ENCODE measurements at places on chromosomes 2 and 18. TPM values are rescaled to one million over a fixed set of nuclear protein-coding genes. Genes with fewer than 3 reads are reported as not detected.

The MPHOSPH10 gene
- total RNA-seq: 25.7 TPM

The BBS5 gene
- total RNA-seq: 33.8 TPM

The MTCL1 gene
- total RNA-seq: 26.9 TPM

The FOXD4L1 gene
- not detected for total RNA-seq

The AKAIN1 gene
- total RNA-seq: 1.3 TPM

The ZNF804A gene
- total RNA-seq: 21.1 TPM

The RNF103 gene
- total RNA-seq: 45.1 TPM

The MAP2 gene
- total RNA-seq: 267 TPM

The KCNG3 gene
- total RNA-seq: 2.0 TPM

The CDCA7 gene
- total RNA-seq: 10.7 TPM

The RAD51AP2 gene
- 0.27 TPM for total RNA-seq

The GCKR gene
- not detected for total RNA-seq

The SPDYA gene
- total RNA-seq: 3.7 TPM

The GRP gene
- 2.4 TPM for total RNA-seq

The NAB1 gene
- total RNA-seq: 129 TPM

The RGPD3 gene
- total RNA-seq: 1.3 TPM

The RGPD4 gene
- 2.2 TPM for total RNA-seq

The LYPD6 gene
- 18.4 TPM for total RNA-seq

The BOD1L2 gene
- total RNA-seq: not detected

The ASIC4 gene
- 28.8 TPM for total RNA-seq

The MAB21L4 gene
- 0.77 TPM for total RNA-seq

The TTC39C gene
- 32.9 TPM for total RNA-seq

The PAIP2B gene
- total RNA-seq: 20.4 TPM

The FN1 gene
- 592 TPM for total RNA-seq

The DPP10 gene
- 22.3 TPM for total RNA-seq

All from camera-type eye (tissue), 1 donor.